ENCODE measurements at places on chromosomes 13 and 19.

GRCh38 chr13:60137911-60138560, 25.7 kb downstream of the DIAPH3 start:
- DNase-seq = no peak

DNA sequence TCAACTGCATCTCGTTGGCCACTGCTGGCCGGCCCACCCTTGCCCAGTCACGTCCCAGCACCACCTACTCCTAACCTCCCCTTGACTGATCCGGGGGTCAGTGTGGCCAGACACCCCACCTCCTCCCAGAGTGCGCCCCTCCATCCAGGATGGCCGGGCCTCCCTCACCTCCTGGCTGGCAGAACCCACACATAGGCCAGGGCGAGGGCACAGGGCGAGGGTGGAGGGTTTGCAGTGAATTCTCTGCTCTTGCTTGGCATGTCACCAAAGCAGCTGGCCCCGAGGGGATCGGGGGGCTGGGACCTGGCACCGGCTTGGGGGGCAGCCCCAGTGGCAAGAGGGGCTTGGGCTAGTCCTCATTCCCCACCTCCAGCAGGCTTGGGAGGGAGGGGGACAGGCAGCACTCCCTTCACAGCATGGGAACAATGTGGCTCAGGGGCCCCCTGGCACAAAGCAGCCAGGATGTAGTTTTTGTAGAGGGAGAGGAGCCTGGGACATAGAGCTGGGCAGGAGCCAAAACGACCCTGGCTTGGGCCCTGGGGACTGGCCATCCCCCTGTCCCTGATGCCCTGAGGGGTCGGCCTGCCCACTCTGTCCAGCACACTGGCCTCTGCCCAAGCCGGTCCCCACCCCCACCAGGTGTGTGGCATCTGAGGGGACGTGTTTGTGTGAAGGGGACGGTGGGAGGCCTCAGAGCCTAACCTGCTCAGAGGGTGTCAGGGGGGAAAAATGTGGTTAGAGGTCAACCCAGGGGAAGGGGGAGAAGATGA, 28.5 kb upstream of the ASF1B start:
- DNase-seq = no peak

GRCh38 chr13:64505336-64505910, 2724.7 kb downstream of the PCDH9 start:
- no peak for DNase-seq

GRCh38 chr13:32385410-32385809, 42.5 kb downstream of the N4BP2L1 start:
- no peak for DNase-seq

GRCh38 chr13:38914070-38914469, 76.6 kb downstream of the STOML3 start:
- no peak for DNase-seq

DNA sequence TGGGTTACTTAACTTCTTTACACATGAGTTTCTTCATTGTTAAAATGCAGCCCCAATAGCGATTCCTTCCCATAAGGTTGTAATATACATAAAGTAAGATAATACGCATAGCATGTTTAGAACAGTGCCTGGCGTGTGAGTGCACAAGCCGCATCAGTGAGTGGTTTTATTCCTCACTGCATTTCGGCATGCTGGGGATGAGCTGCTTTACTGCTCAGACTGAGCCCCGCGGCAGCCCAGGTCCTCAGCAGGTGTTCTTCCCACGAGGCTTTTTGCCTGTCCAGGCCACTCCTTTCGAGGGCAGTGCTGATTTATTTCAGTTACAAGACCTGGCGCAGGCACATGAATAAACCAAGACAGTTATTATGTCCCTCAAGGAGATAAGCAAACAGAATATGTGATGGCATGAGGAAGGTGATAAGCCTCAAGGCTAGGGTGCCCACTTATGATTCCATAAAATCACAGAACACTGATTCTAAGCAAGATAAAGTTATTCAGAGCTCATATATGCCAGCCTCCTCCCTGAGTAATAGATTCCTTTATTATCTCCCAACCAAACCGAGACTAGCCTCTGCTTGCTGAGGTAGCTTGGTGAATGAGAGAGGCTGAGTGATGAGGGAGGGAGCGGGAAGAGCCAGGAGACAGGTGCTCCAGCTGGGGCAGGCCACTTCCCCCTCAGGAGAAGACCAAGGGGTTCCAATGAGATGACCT, 505.5 kb downstream of the DIAPH3 start:
- DNase-seq = no peak

- DNase-seq = no peak
These were observed 2.6 kb downstream of the GARRE1 start for GRCh38 chr19:34256835-34257558.

DNA sequence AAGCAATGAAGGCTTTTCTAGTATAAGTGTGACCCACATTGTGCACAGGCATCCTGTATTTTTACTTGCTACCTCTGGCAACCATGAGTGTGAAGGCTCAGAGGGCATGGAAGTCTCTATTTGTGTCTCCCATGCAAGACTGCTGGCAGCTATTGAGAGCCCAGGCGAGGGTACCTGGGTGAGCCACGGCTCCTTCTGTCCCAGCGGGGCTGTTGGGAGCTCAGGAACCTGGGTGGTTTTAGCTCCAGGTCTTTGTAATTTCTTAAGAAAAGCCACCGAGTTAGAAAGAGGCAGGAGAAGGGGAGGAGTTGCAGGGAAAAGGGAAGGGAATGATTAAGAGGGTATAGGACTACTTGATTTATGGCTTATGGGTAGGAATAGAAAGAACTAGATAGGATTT, 190.4 kb upstream of the SOX1 start:
- no peak for DNase-seq

DNA sequence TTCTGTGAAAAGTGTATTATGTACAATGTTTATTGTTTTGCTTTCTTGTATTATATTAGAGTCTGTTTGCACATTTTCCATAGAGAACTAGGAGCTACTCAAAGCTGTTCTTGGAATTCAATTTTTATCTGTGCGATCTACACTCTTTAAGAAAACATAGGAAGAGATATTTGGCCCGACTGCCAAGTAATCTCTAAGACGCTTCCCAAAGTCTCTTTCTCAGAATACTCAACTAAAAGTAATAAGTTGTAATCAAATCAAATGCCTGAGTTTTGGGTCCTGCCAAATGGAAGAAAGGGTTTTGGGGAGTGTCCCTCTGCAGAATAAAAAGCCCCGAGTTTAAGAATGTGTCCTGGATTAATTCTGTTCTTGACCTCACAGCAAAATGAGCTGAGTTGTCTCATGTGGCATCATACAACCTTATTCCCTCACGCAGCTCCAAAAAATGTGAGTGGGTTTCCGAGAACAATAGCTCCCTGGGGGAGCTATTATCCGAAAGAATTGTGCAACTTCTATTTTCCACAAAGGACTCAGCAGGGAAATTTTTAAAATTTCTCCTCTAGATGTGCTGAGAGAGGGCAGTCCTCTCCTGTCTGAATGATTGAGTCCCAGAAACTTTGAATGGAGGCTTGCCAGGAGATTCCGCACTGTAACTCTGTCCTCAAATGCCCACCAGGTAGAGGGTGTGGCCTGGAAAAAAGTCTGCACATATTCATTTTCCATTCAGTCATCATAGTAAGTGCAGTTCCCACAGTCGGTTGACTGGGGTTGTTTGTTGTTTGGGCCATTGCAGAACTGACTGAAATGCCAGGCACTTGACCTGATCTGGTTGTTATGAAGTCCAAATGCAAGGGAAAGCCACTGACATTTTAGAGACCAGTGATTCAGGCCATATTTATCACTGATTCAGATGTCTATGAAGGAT, 280.0 kb upstream of the SOX21 start:
- no peak for DNase-seq

GRCh38 chr19:19451429-19452242, 46.2 kb downstream of the GATAD2A start:
- no peak for DNase-seq

DNA sequence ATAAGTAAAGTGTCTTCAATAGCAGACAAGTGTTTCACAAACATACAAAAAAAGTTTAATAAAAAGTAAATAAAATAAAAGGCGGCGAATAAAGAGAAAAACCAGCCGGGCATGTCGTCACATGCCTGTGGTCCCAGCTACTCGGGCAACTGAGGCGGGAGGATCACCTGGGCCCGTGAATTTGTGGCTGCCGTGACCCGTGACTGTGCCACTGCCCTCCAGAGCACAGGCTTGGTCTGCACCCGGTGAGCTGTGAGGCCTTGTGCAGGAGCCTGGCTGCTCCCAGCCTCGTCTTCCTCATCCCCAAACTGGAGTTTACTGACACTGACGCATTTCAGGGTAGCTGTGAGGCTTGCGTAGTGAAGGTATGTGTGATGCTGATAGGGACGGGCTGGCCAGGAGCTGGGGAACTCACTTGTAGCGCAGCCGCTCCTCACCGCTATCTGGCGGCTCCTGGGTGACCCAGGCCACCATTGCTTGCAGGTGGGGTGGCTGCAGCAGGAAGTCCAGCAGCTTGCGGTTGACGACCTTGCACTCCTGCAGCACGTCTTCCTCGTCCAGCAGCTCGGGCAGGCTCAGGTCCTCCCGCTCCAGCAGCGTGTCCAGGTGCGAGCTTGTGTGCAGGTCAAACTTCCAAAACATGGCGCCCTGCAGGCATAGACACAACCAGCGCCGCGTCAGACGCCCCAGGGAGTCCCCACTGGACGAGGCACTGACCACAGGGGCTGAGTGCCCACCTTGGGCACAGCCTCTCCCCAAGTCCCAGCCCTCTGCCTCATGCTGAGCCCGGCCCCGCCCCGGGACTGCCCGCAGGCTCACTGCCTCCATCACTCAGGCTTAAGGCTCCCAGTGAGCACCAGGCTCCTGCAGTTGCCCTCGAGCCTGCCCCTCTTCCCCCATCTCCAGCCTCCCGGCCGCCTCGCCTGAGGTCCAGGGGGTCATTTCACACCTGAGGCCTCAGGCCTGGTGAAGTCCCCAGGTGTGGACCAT, 12.1 kb downstream of the PPP6R1 start:
- no peak for DNase-seq

DNA sequence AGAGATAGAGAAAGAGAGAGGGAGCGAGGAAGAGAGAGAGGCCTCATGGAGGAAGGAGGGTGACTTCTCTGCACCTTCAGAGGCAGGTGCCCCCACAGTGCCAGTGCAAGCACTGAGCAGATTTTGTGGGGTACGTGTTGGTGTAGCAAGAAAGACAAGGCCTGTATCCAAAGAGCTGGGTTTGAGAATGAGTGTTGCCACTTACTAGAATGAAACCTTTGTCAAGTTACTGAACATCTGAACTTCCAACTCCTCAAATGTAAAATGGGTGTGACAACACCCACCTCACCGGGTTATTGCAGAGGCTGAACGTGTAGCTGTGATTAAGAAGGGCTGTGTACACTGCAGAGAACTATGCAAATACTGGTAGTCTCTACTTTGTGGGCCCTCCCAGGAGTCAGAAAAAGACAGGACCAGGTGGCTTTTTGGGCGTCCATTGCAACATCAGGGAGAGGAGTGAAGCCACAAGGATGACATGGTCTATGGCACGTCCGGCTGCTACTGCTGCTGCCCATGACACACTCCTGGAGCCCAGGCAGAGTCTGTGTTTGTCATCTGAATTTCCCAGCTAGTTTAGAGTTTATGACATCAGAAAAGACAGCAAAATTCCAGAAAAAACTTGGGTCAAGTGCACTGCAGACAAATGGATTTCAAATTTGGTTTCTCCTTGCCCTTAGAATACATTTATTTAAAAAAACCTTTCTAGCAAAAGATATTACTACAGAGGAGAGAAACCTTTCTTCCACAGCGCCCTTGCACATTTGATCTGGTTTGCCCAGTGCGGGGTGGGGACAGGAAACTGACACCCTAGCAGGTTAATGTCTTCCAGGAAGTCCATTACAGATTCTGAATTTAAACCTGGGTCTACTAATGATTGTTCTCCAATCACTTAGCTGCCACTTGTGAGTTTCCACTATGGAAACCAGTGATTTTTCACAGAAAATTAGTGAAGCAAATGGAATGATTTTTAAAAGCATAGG, 54.0 kb upstream of the ATP12A start:
- no peak for DNase-seq

DNA sequence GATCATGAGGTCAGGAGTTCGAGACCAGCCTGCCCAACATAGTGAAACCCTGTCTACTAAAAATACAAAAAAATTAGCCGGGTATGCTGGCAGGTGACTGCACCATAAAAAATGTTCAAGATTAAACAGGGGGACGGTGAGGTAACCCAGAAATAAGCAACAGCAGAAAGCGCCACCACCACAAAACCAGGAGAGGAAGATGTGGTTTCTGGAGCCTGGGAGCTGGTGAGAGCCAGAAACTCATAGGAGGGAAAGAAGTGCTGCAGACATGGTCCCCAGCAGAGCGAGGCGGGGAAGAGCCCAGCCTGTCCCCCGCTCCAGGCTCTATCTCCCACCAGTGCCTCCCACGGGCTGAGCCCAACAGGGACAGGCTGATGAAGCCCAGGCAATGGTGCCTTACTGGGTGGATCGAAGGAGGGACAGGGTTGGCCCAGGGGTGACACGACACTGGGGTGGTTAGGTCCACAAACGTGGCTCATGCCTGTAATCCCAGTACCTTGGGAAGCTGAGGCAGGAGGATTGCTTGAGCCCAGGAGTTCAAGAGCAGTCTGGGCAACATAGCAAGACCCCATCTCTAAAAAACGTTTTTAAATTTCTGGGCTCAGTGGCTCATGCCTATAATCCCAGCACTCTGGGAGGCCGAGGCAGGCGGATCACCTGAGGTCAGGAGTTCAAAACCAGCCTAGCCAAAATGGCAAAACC, 19.0 kb downstream of the SPC24 start:
- no peak for DNase-seq

- no peak for DNase-seq
These were observed 98.7 kb downstream of the CCNA1 start for GRCh38 chr13:36530861-36531590.

GRCh38 chr13:114015111-114015968, 41.5 kb upstream of the C13orf46 start:
- DNase-seq = no peak

- DNase-seq = no peak
These were observed 82.2 kb downstream of the TNFSF11 start for GRCh38 chr13:42656161-42656560.

DNA sequence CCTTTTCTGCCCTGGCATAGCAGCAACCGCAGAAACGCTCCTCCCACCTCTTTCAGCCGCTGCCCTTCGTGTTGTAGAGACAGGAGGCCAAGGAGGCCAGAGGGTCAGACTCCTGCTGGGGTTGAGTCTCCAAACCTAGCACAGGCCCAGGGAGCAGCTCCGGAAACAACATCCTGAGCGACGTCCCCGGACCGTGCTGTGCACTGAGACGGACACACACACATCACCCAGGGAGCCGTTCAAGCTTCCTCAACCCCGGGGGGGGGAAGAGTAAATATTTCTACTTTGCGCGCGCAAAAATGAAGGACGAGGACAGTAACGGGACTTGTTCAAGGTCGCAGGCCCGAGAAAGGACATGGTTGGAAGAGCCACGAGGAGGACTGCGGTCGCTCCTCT, 657 bp downstream of the ZNF550 start:
- DNase-seq = peak; percentile 52

DNA sequence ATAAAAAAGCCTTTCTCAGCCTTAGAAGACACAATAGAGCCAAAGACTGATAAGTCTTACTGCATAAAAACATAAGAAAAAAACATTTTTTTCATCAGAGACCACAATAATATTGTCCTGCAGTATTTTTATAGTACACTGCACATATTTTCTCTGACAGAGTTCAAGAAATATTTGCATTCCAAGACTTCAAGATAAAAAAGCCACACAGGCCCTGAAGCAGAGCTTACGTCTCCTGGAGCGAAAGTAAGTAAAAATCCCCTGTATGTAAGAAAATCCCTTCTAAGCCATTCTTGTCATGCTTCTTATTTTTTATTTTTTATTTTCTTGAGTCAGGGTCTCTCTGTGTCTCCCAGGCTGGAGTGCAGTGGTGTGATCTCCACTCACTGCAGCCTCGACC, 755.9 kb downstream of the LIG4 start:
- DNase-seq = peak; percentile 47

- DNase-seq = peak; percentile 62
These were observed 572 bp downstream of the UCHL3 start for GRCh38 chr13:75550159-75550567.

- DNase-seq = no peak
These were observed 3.5 kb downstream of the MKNK2 start for GRCh38 chr19:2047449-2048103.
